ENCODE measurements at places on chromosomes 4 and X.

DNA sequence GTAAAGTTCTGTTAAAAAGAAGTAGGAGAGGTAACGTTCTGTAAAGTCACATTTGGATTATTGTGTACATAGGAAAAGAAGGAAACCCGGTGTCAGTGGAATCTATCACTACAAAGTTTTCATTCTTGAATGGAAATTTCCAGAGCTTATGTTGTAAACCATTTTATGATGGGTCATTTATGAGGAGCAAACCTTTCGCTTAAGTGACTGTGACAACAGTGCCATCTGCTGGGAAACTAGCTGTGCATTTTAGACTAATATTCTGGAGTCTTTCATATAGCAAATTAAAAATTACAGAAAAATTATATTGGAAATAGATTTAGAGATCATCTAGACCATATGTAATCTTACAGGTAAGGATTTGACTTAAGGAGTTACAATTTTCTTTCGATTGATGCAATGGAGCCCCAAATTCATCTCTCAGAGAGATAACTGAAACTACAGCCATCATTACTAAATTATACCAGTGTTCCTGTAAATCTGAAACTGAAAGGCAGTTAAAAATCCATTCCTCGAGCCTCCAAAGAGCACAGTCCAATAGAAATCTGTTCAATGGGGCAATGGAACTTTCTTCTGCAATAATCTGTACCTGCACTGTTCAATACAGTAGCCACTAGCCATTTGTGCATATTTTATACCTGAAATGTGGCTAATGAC is 26.9 kb downstream of the ASB9 start:
- peak; percentile 11 for DNase-seq

DNA sequence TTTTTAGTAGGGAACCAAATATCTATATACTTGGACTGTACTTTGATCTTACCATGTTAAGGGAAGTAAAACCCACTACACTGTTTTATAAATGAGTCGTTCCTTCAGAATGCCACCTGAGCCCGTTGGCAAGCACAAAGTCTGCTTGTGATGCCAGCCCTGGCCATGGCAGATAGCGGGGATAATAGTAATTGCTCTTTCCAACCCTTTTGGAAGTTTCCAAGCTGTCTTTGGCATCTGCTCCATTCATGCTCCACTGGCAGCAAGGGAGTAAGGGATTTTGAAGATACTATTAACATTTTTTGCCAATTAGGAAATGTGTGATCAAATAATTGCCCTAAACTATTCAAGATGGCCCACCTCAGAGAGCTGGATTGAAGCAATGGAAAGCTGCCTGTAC is 689.2 kb upstream of the SLIT2 start:
- DNase-seq = no peak

DNA sequence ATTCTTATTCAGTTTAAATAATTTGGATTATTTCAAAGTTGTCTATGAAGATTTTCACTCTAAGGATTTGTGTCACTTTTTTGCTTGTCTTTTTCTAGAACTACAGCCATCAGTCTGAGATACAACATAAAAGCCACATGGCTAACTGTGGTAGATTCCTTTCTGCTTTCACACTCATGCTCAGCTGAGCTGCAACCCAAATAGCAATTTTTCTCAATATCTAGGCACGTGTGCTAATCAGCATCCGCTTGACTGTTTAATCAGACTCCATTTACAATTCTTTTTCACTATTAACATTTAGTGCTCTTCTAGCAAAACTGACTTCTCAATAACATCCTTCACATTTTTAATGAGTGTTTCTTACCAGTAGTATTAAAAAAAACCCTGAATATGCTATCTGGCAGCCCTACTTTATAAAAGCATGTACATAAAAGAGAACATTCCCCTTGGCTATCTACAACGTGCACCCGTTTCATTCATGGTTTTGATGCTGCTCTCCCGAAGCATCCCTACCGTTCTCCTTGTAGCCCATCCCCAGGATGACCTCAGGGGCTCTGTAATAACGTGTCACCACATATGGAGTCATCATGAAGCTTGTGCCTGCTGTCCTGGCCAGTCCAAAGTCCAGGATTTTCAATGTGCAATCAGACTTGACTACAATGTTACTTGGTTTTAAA is 259.2 kb downstream of the MAPK10 start:
- DNase-seq = no peak

- no peak for DNase-seq
Observed at GRCh38 chr4:130296448-130296847, 1200.5 kb downstream of the C4orf33 start.

DNA sequence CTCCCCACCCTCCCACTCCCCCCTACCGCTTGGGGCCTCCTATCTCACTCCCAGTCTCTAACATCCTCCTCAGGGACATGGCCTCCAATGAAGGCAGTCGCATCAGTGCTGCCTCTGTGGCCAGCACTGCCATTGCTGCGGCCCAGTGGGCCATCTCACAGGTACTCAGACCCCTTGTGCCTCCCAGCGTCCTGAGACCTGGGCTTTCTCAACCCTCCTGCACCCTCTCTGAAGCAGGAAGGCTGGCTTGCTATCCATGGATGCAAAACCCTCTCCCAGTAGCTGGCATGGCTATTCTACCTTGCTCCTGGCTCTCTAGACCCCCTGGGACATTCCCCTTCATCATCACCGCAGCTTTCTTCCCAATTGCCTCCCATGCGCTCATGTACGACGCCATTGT is 13.3 kb upstream of the UBA1 start:
- DNase-seq = no peak

GRCh38 chrX:77694491-77694890 is 91.5 kb downstream of the ATRX start:
- DNase-seq = no peak

GRCh38 chrX:134626434-134626833 is 31.8 kb downstream of the PLAC1 start:
- no peak for DNase-seq

DNA sequence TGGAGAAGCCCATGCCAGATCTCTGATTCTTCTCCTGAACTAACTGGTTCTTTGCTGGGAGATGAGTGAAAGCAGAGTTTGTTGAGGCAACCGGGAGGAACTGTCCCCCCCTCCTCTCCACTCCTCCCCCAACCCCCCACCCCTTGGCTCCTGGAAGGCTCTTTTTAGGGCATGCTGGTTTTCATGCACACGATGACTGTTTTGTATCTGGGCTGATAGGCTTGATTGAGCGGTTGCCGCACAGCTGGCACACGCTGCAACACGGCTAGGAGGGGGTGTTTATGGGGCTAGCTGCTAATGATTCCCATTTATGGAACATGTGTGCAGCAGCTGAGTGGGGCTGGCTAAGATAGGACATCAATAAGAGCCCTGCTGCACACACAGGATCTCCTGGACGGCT is 137.2 kb downstream of the SMIM20 start:
- peak; percentile 26 for DNase-seq

DNA sequence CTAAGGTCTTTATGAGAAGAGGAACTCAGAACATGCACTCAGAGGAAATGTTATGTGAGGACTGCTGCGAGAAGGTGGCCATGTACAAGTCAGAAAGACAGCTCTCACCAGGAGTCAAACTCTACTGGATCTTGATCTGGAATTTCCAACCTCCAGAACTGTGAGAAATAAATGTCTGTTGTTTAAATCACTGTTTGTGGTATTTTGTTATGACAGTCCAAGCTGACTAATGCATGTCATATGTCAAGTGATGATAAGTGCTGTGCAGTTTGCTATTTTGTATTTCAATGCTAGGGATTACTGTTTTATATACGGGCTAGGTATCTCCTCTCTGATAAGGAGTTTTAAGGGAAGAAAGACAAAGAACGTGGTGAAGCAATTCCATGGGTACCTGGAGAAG is 162.3 kb downstream of the CPEB2 start:
- no peak for DNase-seq

DNA sequence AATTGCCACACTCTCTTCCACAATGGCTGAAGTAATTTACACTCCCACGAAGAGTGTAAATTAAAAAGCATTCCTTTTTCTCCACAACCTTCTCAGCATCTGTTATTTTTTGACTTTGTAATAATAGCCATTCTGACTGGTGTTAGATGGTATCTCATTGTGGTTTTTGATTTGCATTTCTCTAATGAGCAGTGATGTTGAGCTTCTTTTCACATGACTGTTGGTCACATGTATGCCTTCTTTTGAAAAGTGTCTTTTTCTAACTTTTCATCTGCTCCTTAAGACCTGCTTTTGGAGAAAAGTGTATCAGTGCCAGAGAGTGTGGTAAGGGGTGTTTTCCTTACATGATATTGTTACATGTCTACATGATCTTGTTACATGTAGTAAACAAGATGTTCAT is 25.7 kb downstream of the GUCY1A1 start:
- no peak for DNase-seq

GRCh38 chr4:139576219-139576618 is 20.2 kb upstream of the SETD7 start:
- no peak for DNase-seq

DNA sequence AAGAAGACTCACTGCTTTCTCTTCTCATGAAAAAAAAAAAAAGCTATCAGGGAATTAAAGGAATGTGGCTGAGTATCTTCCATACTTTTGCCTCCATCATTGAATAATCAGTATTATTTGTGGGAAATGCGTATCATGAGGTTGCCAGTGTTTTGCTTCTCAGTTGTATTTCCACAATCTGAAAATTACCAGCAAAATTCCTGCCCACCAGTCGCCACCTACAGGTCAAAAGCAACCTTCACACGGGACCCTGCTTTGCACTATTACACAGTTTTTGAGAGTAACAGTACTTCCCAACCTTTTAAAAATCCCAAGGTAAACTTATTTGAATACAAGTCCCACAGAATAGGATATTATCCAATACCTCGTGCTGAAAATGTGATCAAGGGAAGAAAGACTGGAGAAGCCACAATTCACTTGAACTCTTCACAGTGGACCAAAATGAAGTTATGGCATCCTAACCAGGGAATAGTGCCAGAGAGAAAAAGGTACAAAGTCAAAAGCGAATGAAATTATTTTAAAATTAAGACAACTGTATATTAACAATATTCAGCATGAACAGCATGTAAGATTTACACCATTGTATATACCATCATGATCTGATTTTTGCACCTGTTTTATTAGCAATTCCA is 30.4 kb downstream of the PGRMC1 start:
- peak; percentile 29 for DNase-seq

- no peak for DNase-seq
Observed at GRCh38 chrX:136823175-136823574, 42.4 kb upstream of the ARHGEF6 start.

DNA sequence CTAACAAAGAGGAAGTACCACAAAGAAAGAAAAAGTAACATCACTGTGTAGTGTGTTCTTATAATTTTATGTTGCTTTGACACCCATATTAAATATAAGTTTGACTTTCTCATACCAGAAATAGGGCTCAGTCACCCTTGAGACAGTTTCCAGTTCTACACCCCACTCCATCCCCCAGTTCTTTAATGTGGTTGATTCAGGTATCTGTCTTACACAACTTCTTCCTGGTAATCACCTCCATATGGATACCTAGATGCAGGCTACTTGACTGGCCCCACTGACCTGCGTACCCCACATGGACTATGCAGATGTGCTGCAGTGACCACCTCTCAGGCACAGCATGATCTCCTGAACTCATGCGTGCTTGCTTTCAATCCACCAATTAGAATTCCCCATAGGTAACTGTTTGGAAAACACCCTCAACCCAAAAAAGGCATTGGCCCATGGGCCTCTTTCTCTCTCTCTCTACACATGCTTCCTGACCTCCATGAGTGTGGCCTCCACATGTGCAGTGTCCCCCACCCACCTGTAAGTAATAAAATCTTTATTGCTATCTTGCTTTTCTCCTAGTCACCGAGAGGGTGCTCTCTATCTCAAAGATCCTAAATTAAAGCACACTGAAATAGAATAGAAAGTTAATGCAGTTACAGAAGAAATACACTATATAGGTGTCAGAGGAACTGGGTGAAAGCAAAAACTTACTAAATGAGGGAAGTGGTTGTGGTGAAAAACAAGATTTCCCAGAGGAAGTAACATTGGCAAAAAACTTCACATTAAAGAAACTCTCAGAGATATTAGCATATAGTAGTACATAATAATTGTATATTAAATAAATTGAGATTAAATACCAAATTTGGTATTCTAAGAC is 98.4 kb downstream of the ZAR1 start:
- DNase-seq = no peak

DNA sequence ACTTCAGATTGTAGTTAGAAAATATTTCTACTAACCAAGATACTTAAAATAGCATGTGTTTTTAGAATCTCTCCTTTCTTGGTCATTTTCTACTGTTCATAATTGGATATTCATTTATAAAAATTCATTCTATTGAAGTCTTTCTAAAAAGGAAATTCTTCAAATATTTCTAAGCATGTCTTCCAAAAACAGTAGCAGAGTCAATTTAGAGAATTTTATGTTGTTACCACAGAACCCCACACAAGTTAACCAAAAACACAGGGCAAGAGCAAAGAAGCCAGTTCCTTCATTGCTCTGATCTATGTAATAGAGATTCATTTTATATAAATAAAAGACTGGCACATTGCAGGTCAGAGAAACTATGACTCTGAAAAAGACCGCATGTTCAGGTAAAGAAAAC is 345.1 kb upstream of the PITX2 start:
- DNase-seq = no peak

DNA sequence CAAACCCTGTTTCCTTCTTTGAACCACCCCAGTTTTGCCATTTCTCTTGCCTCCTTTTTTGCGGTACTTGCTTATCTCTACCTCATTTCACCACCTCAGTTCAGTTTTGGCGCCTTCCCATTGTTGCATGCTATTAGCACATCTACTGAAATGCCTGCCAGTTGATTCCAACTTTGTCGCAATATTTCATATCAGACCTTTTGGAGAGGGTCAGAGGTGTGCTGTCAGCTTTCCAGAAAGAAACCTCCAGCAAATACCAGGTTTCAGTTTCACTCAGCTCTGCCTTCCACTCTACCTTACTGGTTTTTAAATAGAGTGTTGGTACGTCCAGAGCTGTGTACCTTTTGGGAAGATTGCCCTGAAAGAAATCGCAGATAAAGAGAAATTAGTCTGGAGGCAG is 91.9 kb upstream of the CPEB2 start:
- DNase-seq = no peak

DNA sequence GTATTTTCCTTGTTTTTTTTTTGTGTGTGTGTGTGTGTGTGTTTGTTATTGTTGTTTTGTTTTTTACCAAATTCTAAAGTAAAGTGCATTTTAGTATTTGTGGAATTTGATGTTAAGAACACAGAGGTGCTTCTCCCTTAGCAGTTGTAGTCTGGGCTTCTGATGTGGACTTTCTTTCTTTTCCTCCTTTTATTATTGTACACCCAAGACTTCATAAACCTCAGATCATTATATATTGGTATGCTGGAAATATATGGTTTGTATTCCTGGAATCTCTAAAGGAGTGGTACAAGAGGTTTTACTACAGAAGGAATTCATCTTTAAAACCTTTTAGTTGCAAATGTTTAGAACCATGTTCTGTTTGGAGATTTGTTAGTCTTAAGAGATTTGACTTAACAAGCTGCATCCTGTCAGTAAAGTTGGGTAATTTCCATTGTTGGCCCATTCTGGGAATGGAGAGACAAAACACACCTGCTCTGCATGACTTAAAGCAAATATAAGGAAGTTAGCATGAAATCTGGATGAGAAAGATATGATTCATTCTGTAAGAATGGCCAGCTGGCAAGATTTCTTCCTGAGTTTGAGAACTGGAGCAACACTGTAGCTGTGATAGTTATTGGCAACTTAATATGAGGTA is 64.0 kb downstream of the SMAD1 start:
- no peak for DNase-seq

Data from retina (tissue), 1 donor.